A549 treated with GW870086 at 1 μM for 4 hours (cell line): ENCODE measurements at places on chromosomes 3 and 15. TPM values are rescaled to one million over a fixed set of nuclear protein-coding genes. Genes with fewer than 3 reads are reported as not detected.

TMIE gene
- 0.13 to 0.28 TPM (median 0.22 TPM) in 5 replicates for total RNA-seq

NUSAP1 gene
- total RNA-seq: 64.5 to 81.6 TPM (median 70.4 TPM) in 5 replicates

CELF6 gene
- total RNA-seq: 0.11 to 0.24 TPM (median 0.16 TPM) in 5 replicates

BMF gene
- total RNA-seq: 0.73 to 1.6 TPM (median 1.3 TPM) in 5 replicates

BCL6 gene
- 6.6 to 10.1 TPM (median 9.5 TPM) in 5 replicates for total RNA-seq

ACAD9 gene
- 23.0 to 25.9 TPM (median 23.7 TPM) in 5 replicates for total RNA-seq

MAP6D1 gene
- total RNA-seq: 6.3 to 7.1 TPM (median 6.5 TPM) in 5 replicates

AHSG gene
- 0.16 TPM in 1 of 5 replicates, not detected in the others for total RNA-seq

ALG1L2 gene
- total RNA-seq: not detected in 5 replicates

HIGD2B gene
- not detected in 5 replicates for total RNA-seq

HLTF gene
- 11.2 to 20.5 TPM (median 17.3 TPM) in 5 replicates for total RNA-seq

TLR9 gene
- 0.09 TPM in 1 of 5 replicates, not detected in the others for total RNA-seq
